ENCODE measurements at places on chromosomes 11 and 22. TPM values are rescaled to one million over a fixed set of nuclear protein-coding genes. Genes with fewer than 3 reads are reported as not detected.

EIF3L gene
- 323 TPM for total RNA-seq

DNA sequence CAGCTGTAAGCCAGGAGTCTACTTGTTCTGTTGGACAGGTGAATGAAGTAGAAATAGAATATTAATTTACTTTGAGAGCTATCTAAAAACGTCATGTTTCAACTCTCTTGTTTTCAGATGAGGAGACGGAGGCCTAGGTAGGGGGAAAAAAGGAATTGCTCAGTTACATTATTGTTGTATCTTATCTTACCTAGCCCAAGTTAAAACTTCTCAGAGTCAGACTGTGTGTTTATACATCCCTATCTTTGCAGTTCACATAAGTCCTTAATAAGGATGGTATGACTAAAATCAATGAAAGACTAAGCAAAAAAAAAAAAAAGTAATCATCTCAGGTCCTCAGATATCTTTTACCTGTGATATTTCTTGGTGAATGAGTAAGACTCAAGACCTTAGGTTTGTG, 62.8 kb downstream of the TEAD1 start:
- no peak for DNase-seq
- no peaks in the 10 kb centered on the region for H3K27me3 ChIP-seq

DNA sequence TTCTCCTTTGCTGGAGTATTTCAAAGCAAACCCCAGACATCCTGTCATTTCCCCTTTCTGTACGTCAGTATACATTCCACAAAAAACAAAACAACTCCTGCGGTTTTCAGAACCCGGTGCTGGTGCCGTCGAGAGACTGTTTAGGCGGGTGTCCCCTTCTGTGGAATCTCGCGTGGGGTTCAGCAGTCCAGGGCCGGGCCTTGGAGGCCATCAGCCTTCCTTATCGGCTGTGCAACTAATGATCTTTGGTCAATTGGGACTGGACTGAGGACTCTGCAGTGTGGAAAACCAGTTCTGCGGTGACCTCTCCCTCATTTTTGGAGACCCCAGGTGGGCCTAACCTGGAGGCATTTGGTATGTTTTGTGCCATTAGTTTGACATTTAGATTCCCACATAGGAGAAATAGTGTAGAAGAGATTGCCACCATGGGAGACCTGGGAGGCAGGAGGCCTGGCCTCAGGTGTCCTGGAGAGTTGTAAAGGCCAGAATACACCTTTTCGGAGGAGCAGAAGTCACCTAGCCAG, 84.4 kb downstream of the TBC1D22A start:
- DNase-seq = no peak
- H3K27ac ChIP-seq = no peak overlapping the region
- H3K4me3 ChIP-seq = no peak overlapping the region
- no peaks in the 10 kb centered on the region for H3K27me3 ChIP-seq
- no peaks in the 10 kb centered on the region for H3K36me3 ChIP-seq

MS4A12 gene
- total RNA-seq = not detected

PRR14L gene
- 34.1 TPM for total RNA-seq

GRCh38 chr11:119015054-119015611, 3.0 kb downstream of the RPS25 start:
- peak; percentile 38 for DNase-seq
- H3K36me3 ChIP-seq = peaks cover 34% of the 10 kb centered on the region
- peak overlapping the region; percentile 1 for H3K27ac ChIP-seq
- H3K27me3 ChIP-seq = no peaks in the 10 kb centered on the region
- H3K4me1 ChIP-seq = peaks cover 23% of the 10 kb centered on the region

- DNase-seq = peak; percentile 38
- H3K4me1 ChIP-seq = peaks cover 61% of the 10 kb centered on the region
- H3K27ac ChIP-seq = peak overlapping the region; percentile 96
- no peaks in the 10 kb centered on the region for H3K36me3 ChIP-seq
- no peaks in the 10 kb centered on the region for H3K27me3 ChIP-seq
Observed at GRCh38 chr11:69299023-69299461, 5.1 kb downstream of the MYEOV start.

DNA sequence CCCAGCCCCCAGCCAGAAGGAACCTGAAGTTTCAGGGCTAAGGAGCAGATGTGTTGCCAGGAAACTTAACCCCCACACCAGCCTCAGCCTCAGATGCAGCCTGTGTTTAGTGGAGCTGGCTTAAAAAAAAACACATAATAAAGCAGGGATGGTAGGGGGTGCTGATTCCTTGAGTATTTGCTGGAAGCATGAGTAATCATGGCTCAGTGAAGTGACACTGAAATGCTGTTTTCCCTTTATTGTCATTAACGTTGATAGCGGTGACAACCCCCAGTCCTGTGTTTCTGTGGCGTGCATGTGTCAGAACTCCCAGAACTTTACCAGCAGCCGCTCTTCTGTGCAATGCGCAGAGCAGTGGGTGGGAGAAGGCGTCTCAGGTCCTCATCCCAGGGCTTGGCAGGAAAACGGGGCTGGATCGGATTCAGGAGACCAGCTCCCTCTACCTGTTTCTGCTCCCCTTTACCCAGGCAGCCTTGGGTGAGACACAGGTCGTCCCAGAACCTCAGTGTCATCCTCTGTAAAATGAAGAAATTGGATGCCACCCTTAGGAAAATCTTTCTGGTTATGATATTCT, 1282.1 kb downstream of the TBC1D22A start:
- no peak for DNase-seq
- no peaks in the 10 kb centered on the region for H3K27me3 ChIP-seq
- H3K36me3 ChIP-seq = no peaks in the 10 kb centered on the region

SSH3 gene
- 20.1 TPM for total RNA-seq

MN1 gene
- total RNA-seq = 25.9 TPM

- H3K4me3 ChIP-seq = no peak overlapping the region
- no peaks in the 10 kb centered on the region for H3K36me3 ChIP-seq
- H3K27ac ChIP-seq = no peak overlapping the region
- no peaks in the 10 kb centered on the region for H3K27me3 ChIP-seq
Observed at GRCh38 chr22:25210793-25211192, 8.6 kb upstream of the CRYBB2 start.

GRCh38 chr11:65151331-65151899, 17.1 kb upstream of the SYVN1 start:
- no peaks in the 10 kb centered on the region for H3K36me3 ChIP-seq
- H3K27me3 ChIP-seq = no peaks in the 10 kb centered on the region
- H3K4me1 ChIP-seq = peaks cover 13% of the 10 kb centered on the region

- no peak overlapping the region for H3K4me3 ChIP-seq
- H3K27me3 ChIP-seq = peaks cover 3% of the 10 kb centered on the region
- no peak overlapping the region for H3K27ac ChIP-seq
- peak; percentile 52 for DNase-seq
- no peaks in the 10 kb centered on the region for H3K36me3 ChIP-seq
Observed at GRCh38 chr11:34644669-34645406, 23.9 kb downstream of the EHF start.

- peak; percentile 23 for DNase-seq
- H3K4me3 ChIP-seq = no peak overlapping the region
- no peaks in the 10 kb centered on the region for H3K36me3 ChIP-seq
- no peaks in the 10 kb centered on the region for H3K27me3 ChIP-seq
Observed at GRCh38 chr11:28245131-28245530, 136.9 kb downstream of the METTL15 start.

DNA sequence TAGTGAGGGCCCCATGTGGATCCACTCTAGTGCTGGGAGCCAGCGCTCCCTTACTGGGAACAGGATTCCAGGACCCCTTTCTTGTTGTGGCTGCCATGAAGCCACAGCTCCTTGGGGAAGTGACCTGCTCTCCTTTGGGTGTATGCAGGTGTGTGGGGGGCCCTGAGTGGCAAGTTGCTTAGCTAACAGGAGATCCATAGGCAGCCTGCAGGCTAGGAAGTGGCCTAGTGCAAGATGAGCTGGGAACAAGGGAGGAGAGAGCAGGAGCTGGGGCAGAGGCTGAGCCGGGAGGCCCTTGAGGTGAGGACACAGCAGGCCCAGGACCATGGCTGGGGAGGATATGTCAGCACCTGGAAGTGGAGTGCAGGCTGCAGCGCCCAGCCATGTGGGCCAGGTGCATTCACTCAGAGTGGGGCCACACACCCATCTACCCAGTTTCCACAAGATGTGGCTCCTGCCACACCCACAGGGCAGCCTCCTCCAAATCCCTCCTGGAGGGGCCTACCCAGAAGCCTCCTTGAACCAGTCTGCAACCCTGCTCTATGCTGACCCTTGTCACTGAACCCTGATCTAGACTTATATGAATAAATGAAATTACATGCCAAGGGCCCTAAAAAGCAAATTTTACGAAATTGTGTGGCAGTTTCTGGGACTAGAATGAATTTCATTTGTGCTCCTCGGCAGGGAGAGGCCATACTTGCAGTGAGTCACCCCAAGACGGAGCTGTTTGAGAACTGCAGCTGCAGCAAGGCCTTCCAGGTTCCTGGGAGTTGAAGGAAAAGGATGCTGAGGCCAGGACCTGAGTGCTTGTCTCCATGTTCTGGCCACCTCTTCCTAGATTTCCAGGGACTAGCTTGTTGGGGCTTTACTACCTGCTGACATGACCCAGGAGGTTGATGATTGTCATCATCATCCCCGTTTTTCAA, 3.2 kb downstream of the THAP7 start:
- no peaks in the 10 kb centered on the region for H3K36me3 ChIP-seq
- DNase-seq = peak; percentile 63
- peaks cover 17% of the 10 kb centered on the region for H3K4me1 ChIP-seq

RFPL2 gene
- total RNA-seq = not detected
